Cardiac septum (tissue), 1 donor: ENCODE measurements at places on chromosomes 4 and X. TPM values are rescaled to one million over a fixed set of nuclear protein-coding genes. Genes with fewer than 3 reads are reported as not detected.

DNA sequence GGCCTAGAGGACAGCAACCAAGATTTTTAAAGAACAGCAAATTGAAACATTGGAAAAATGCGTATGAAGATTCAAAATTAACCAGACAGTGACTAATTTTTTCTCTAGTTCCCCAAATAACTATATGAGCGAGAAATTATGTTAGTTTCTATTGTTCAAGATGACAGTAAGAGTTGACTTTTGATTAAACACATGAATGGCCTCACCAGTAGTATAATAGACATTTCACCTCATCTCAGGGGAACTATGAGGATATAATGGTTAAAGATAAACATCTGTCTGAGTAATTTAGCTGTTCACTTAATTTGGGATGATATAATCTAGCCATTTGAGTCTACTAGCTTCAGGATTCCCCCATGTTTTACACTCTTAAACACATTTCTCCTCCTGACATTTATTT is 380.9 kb upstream of the NWD2 start:
- DNase-seq, result no peak

GRCh38 chrX:37383313-37383712 is 34.1 kb downstream of the PRRG1 start:
- no peak for DNase-seq

The TLR3 gene
- total RNA-seq, result 2.3 TPM

The KCNIP4 gene
- not detected for total RNA-seq

The KANTR gene
- 7.2 TPM for total RNA-seq
